ENCODE measurements at places on chromosomes 2 and 18.
A peak's percentile ranks its signal among the peaks of the same experiment; 100 is the strongest.

DNA sequence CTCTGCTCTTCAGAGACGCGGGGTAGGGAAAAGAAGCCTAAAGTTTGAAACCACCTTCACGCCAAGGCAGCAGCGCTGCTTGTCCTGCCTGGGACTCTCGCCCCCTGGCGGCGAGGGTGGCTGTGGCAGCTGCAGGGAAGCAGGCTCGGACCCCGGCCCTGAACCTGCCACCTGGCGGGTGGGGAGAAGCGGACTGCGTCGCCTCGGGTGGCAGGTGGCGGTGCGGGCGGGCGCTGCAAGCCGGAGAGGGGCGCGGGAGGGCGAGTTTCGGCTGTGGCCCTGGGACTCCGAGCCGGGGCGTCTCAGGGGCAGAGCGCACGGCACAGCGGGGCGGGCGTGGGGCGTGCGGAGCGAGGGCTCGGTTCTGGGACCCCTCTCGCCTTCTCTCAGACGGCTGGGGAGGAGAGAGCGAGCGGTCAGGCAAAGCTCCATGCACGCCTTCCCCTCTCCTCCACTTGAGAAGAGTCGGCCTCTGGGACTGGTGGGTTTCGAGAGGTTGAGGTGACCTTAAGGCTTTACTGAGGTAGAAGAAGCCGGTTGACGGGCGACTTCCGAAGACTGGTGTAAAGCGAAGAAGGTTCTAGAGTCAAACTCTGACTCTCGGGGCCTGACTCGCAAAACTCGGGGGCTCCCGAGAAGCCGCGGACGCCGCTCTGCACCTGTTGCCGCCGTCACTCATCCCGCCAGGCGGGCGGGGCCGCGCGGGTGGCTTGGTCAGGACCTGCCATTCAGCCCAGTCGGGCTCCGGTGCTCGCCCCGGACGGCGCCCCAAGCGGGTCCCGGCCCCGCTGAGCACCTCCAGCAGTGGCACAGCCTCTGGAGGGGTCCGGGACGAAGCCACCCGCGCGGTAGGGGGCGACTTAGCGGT is 1.1 kb upstream of the BOLL start:
- DNase-seq = no peak

DNA sequence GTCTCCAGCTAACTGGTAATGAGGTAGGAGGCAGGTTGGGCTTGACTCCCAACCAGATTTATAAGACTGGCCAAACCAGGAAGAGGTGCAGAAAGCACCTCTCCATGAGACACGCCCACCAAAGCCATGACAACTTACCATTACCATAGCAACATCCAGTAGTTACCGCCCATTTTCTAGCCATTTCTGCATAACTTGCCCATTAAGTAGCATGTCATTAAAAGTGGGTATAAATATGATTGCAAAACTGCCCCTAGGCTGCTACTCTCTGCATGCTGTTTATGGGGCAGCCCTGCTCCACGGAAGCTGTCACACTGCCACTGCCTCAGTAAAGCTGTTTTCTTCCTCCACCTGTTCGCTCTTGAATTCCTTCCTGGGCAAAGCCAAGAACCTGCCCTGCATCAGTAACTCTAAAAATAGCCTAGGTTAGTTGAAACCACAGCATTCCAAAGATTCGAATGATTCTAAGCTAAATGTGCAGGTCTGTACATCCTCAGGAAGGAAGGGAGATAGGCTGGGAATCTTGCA is 131.9 kb downstream of the ATL2 start:
- no peak for DNase-seq

DNA sequence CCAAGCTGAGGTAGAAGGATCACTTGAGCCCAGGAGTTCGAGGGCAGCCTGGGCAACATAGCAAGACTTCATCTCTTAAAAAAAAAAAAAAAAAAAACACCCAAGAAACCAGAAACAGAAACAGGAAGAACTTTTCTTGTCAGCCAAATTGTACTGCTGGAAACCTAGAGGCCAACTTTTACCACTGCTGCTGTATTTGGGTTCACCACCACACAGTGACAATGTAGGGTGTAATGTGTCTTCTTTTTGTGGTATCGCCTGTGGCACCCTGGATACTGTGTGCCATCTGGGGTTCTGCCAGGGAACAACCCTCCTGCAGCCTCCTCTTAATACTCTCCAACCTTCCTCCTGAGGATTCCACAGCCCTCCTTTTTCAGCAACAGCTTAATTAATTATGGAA is 72.6 kb downstream of the STK39 start:
- DNase-seq = no peak

DNA sequence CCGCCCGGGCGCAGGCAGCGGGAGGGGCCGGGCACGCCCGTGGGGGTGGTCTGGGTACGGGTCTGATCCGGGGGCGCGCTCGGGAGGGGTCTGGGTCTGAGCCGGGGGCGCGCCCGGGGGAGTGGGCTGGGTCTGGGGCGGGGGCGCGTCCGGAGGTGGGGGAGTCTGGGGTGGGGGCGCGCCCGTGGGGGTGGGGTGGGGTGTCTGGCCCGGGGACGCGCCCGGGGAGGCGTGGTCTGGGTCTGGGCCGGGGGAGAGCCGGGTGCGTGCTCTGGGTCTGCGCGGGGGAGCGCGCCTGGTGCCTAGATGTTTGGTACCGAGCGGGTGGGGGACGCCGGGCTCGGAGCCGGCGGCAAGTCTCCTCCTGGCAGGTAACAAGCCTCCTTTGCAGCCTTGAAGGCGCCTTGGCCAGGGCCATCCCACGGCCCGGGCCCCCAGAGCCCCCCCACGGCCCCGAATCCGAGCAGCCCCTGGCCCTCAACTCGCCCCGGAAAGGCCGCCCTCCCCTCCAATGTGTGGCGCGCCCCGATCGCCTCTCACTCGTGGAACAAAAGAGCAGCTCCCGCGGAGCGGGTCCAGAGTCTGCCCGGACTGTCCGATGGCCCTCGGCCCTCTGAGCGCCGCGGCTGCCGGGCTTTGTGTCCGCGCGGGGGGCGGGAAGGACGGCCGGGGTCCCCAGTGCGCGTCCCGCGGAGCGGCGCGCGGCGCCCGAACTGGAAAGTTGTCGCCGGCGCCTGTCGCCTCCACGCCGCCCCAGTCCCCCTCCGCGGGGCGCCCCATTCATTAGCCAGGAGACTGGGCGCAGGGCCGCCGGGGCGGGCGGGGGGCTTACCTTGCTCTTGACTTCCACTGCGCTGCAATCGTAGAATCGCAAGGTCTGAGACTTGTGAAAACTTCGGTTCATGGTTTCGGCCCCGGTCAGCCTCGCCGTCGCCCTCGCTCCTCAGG is 595 bp downstream of the PARD6G start:
- peak; percentile 70 for DNase-seq

DNA sequence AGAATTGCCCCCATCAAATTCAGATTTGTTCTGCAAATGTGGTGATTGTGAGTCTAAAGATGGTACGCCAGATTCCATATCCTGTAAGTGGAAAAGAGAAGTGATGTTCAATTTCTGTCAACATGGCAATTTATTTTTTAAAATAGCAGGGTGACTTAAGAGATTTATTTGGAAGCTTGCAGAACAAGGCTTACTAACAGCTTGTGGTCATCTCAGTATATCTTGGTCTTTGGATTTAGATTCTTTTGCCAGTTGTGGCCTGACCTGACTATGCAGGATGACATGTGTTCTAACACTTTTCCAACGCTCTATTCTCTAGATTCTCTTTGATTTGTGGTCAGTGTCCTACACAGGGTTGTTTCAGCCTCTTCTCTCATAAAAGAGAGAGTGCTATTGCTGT is 74.4 kb downstream of the MAP3K20 start:
- no peak for DNase-seq

DNA sequence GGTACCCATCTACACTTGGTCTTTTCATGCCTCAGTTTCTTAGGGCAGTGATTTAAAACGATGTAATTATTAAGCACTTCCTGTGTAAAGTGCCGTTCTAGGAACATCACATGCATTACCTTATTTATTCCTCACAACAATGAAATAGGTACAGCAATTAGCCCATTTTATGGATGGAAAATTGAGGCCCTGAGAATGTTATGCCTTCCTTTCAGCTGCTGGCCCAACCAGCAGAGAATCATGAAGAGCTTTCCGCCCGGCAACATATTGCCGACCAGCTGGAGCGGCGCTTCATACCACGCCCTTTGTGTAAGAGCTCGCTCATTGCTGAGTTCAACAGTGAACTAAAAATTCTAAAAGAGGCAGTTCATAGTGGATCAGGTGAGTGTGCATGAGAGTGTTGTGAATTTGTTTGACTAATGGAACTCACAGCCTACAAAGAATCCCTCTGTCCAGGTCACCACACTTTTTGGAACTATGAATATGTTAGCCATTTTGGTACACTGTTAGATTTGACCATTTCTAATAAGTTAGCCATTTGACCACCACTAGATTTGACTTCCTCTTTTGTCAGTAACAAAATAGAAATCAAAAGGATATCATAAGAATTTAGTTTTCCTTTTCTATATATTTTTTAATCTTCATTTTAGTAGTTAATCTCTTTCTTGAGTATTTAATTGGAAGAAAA is 25.6 kb upstream of the RPE start:
- DNase-seq = no peak

DNA sequence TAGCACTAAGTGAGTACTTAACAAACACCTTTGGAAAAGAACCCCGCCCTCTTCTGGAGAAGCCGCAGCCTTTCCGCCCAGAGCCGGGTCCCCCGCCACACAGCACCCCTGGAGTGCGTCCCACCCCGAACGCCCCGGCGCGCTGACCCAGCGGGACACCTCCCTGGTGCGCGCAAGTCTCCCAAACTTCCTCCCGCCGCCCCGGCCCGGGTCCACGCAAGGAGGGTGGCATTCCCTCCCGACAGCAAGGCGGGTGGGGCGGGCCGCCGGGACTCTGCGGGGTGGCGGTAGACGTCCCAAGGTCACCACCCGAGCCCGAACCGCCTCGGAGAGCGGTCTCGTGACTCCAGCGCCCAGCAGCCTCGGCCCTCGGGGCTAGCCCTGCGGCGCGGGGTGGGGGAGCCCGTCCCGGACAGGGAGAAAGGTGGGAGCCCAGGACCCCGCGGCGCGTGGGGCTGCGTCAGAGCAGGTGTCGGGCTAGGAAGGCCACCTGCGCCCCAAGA is 598 bp downstream of the CCDC93 start:
- DNase-seq = peak; percentile 22

- DNase-seq = no peak
These were observed 77.5 kb upstream of the PROKR1 start for GRCh38 chr2:68565858-68566257.

- no peak for DNase-seq
These were observed 18.8 kb upstream of the DTNB start for GRCh38 chr2:25692143-25692542.

DNA sequence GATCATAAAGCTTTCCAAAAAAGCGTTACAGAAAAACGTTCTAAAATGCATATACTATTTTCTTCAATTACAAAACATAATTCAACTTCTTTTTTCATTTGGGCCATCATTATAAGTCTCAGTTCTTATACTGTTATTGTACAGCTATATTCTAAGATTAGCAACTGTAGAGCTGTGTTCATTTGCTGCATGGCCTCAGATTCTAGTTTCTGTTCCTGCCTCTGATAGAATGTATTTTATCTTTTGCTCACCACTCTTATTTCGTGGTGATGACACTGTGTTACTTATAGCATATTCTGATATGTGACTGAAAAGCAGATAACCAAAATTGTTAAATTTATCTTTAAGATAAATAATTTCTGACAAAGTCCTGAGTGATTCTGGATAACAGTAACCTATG is 67.2 kb downstream of the PTRHD1 start:
- DNase-seq = no peak

DNA sequence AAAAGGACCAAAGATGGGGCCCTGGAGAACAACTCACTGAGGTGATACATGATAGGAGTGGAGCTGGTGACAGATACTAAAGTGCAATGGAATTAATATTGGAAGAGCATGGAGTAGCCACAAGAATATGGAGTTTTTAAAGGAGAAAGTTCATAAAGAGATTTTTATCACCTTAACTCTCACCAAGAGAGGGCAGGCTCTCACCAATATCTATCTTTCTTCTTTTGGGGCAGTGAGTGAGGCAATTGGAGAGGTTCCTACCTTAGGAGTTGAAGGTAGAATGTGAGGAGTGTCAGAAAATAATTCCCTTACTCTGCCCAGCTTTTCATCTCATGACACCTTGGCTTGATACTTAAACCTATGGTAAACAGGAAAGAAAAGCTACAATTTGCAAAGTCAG is 233.7 kb upstream of the CWC22 start:
- DNase-seq = no peak

- DNase-seq = no peak
These were observed 104.9 kb downstream of the RPRM start for GRCh38 chr2:153373510-153374279.

GRCh38 chr18:53948991-53949390 is 275.5 kb downstream of the MBD2 start:
- DNase-seq = no peak

- no peak for DNase-seq
These were observed 630.2 kb downstream of the ARHGAP15 start for GRCh38 chr2:143759455-143759854.

GRCh38 chr2:71605173-71605641 is 151.8 kb downstream of the DYSF start:
- DNase-seq = no peak

- DNase-seq = peak; percentile 54
These were observed 935 bp upstream of the RAMP1 start for GRCh38 chr2:237858294-237859081.

- DNase-seq = no peak
These were observed 61.2 kb downstream of the CCDC88A start for GRCh38 chr2:55358451-55358850.

GRCh38 chr2:74690571-74690970 is 36.5 kb downstream of the SEMA4F start:
- peak; percentile 33 for DNase-seq

DNA sequence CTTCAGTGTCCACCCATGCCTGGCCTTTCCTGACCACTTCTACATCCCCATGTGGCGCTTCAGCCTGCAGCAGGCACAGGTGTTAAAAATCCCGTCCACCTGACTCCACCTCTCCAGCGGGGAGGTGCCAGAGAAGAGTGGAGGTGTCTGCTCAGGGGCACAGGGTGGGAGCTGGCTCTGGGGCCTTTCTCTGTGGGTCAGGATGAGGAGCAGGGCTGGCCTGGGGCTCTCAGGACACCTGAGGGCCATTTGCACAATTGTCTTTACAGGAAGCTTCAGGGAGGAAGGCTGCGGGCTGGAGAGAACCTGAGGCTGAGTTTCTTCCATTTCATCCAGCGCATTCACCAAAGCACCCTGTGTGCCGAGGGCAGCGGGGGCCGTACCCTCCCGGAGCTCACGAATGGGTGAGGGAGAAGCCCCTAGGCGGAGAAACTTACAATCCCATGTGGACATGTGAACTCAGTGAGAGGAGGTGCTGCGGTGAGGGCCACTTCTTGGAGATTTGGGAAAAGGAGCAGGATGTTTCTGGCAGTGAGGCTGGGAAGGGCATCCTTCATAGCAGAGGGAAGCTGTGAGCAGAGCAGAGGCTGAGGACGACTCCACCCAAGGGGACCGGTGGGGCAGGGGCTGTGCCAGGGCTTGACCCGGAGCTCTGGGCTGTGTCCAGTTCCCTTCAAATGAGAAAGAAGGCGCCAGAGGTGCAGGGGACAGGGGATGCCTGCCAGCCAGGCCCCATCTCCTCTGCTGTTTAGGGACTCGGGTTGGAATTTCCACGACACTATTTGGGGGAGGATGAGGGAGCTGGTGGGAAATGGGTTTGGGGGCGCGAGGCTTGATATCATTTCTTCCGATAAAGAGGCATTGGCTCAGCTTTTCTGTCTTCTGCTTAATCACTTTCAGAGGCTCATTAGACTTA is 155.2 kb upstream of the MYCN start:
- no peak for DNase-seq

- DNase-seq = no peak
These were observed 46.1 kb upstream of the GRHL1 start for GRCh38 chr2:9905413-9905812.
